ENCODE measurements at places on chromosomes 1 and 21.
A peak's percentile ranks its signal among the peaks of the same experiment; 100 is the strongest.

DNA sequence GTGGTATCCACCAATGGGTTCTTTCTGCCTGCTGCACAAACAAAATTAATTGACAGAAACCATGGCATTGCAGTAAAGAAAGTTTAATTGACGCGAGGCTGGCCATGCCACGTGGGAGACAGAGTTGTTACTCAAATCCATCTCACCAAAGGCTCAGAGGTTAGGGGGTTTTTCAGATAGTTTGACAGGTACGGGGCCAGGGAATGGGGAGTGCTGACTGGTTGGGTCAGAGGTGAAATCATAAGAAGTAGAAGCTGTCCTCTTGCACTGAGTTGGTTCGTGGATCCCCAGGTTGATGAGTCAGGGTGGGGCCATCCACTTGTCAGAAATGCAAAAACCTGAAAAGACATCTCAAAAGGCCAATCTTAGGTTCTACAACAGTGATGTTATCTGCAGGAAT lies 941 bp upstream of the TBCE start:
- H3K27ac ChIP-seq: peak overlapping the region; percentile 71
- no peak for DNase-seq
- no peak overlapping the region for H3K4me3 ChIP-seq
- H3K36me3 ChIP-seq: no peaks in the 10 kb centered on the region

DNA sequence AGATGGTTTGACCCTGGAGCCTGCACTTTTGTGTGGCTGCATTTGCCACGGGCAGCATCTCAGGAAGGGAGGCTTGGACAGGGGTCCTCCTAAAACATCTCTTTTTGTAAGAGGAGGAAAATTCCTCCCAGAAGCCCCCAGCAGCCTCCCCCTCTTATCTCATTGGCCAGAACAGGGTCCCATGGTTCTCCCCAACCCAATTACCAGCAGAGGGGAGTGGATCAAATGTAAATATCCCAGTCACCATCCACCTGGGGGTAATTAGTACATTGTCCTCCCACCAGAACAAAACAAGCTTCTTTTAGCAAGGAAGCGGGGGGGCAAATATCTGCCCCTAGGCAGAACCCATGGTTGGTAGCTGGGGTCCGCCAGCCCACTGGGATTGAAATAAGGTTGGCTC lies 44.7 kb upstream of the TENT5B start:
- H3K4me3 ChIP-seq: no peak overlapping the region
- H3K36me3 ChIP-seq: no peaks in the 10 kb centered on the region
- DNase-seq: no peak
- H3K27me3 ChIP-seq: no peaks in the 10 kb centered on the region

DNA sequence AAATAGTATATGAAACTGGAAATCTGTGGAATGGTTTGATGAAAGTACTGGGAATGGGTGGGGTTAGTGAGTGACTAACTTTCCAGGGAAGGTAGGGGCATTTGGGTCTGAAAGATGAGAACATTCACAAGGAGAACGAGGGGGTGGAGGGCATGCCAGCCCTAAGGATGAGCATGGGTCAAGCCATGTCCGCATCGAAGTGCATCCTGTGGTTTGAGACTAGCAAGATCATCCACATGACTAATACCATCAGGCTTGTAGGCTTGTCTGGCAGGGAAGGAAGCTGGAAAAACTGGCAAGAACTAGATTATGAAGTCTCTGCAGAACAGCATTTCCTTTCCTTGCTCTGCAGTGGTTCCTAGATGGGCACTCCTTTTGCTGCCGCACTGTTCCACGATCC lies 70.4 kb upstream of the UBE2U start:
- no peak overlapping the region for H3K4me3 ChIP-seq
- H3K27me3 ChIP-seq: peaks cover 3% of the 10 kb centered on the region
- H3K4me1 ChIP-seq: no peaks in the 10 kb centered on the region

- no peaks in the 10 kb centered on the region for H3K36me3 ChIP-seq
- peaks cover 33% of the 10 kb centered on the region for H3K4me1 ChIP-seq
- H3K27me3 ChIP-seq: no peaks in the 10 kb centered on the region
- H3K4me3 ChIP-seq: no peak overlapping the region
- no peak overlapping the region for H3K27ac ChIP-seq
- DNase-seq: no peak
Observed at GRCh38 chr1:57309630-57310029, 114.2 kb downstream of the DAB1 start.

DNA sequence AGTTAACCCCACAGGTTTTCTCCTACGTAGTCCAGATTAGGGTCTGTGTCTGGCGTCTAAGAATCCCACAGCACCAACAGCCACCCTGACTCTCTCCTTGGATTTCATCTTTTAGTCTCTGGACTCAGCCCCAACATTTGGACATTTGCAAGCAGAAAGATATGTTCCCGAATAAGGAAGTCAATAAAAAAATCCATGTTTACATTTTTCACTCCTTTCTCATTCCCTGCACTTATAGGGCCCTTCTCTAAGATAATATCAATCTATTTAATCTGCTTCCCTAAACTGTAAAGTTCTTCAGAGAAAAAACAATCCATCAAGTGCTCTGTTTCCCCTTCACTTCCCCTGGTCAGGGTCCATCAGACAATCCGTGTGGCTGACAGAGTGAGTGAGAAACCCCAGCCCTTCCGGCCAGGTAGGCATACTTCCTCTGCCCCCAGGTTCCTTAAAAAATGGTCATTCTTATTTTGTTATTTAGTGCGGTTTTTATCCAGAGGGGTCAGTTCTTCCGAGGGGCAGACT lies 105.9 kb upstream of the CDC42BPA start:
- DNase-seq: no peak
- no peaks in the 10 kb centered on the region for H3K4me1 ChIP-seq
- no peak overlapping the region for H3K27ac ChIP-seq
- H3K4me3 ChIP-seq: no peak overlapping the region

- no peaks in the 10 kb centered on the region for H3K27me3 ChIP-seq
- H3K36me3 ChIP-seq: no peaks in the 10 kb centered on the region
- no peak overlapping the region for H3K27ac ChIP-seq
- DNase-seq: no peak
- H3K4me1 ChIP-seq: no peaks in the 10 kb centered on the region
- no peak overlapping the region for H3K4me3 ChIP-seq
Observed at GRCh38 chr1:175415129-175415712, 222.6 kb upstream of the KIAA0040 start.

GRCh38 chr1:65323246-65323645 lies 13.9 kb downstream of the DNAJC6 start:
- H3K4me3 ChIP-seq: no peak overlapping the region
- H3K27me3 ChIP-seq: no peaks in the 10 kb centered on the region
- no peaks in the 10 kb centered on the region for H3K36me3 ChIP-seq

DNA sequence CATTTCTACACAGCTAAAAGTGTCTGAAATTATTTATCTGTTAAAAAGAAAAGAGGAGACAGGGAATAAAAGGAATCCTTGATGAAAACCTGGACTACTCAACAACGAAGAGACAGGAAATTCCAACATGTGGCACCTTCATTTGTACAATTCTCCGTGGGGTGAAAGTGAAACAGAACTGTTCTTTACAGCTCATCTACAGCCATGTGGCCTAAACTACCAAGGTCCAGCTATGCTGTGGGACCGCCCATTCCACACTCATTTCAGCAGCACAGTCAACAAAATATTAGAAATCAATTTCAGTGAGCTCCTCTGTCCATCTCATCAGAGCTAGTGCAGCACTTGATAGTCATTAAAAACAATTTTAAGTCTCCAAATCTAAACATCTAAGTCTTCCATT lies 44.0 kb downstream of the UBR4 start:
- DNase-seq: no peak
- H3K36me3 ChIP-seq: peaks cover 96% of the 10 kb centered on the region
- no peaks in the 10 kb centered on the region for H3K27me3 ChIP-seq

- DNase-seq: peak; percentile 39
- no peak overlapping the region for H3K4me3 ChIP-seq
- H3K27ac ChIP-seq: no peak overlapping the region
- H3K36me3 ChIP-seq: no peaks in the 10 kb centered on the region
- peaks cover 12% of the 10 kb centered on the region for H3K4me1 ChIP-seq
- no peaks in the 10 kb centered on the region for H3K27me3 ChIP-seq
Observed at GRCh38 chr1:36109041-36109679, 15.9 kb downstream of the COL8A2 start.

DNA sequence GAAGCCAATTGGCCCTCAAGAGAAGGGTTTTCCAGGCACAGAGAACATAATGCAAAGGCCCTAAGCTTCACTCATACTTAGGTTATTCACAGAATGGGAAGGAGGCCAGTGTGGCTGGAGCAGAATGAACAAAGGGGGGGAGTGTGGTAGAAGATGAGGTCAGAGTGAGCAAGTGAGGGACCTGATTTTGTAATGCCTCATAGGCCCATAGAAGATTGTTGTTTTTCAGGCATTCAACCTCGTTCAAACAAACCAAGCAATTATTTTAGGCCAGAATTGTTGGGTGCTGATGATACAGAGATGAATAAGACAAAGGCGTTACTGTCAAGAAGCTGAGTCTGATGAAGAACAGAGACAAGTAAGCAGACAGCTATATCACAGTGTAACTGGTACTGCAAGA lies 54.5 kb upstream of the RAP1A start:
- H3K27me3 ChIP-seq: no peaks in the 10 kb centered on the region
- no peak for DNase-seq
- H3K4me1 ChIP-seq: no peaks in the 10 kb centered on the region

DNA sequence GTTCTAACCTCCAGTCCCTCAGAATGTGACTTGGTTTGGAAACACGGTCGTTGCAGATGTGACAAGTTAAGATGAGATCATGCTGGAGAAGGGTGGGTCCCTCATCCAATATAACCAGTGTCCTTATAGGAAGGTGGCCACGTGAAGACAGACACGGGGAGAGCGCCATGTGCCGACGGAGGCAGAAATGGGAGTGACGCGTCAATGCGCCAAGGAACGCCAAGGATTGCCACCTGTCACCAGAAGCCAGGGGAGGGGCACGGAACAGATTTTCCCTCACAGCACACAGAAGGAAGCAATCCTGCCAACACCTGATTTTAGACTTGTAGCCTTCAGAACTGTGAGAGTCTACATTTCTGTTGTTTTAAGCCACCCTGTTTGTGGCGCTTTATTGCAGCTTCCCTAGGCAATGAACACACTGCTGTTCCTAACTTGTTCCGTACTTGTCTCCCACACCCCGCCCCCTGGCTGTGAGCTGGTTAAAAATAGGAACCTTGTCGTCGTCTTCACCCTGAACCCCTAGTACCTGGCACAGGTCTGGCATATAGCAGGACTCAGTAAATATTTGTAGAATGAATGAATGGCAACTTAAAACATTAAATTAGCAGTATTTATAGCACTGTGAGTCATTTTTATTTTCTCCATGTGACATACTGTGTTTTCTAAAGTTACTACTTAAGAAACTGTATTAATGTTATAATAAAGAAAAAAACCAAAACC lies 14.2 kb downstream of the RIMS3 start:
- no peaks in the 10 kb centered on the region for H3K36me3 ChIP-seq
- no peak overlapping the region for H3K4me3 ChIP-seq
- H3K27ac ChIP-seq: no peak overlapping the region
- H3K27me3 ChIP-seq: peaks cover 5% of the 10 kb centered on the region

DNA sequence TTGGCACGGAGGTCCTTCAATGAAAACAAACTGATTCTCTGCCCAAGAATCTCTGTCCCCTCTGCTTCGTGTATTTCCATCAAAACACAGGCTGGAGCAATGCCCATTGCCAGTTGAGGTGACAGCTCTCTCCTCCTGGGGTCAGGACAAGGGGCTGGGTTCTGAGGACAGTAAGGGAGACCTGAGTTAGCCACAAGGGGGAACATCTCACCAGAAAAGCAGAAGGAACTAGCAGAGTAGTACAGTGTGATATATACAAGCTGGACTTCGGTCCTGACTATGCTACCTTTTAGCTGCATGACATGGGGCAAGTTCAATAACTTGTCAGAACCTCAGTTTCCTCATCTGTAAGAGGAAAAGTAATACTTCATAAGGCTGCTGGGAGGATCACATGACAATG lies 50.3 kb downstream of the SYT2 start:
- no peak overlapping the region for H3K4me3 ChIP-seq
- no peaks in the 10 kb centered on the region for H3K36me3 ChIP-seq
- peaks cover 6% of the 10 kb centered on the region for H3K27me3 ChIP-seq
- no peak for DNase-seq
- no peaks in the 10 kb centered on the region for H3K4me1 ChIP-seq
- H3K27ac ChIP-seq: no peak overlapping the region

DNA sequence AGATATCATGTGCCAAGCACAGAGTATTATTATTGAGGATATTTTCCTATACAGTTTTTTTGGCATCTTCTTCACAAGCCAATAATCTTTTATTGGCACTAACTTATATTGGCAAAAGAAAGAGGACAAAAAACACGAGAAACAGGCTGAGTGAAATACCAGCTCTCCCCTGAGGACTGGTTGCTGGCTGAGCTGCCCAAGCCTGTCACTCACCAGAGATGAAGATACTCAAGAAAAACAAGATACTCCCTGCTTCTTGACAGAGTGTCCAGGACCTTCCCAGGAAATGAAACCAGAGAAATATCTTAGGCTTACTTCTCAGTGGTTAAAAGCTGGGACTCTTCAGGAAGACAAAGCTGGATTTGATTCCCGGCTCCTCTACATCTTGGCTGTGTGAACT lies 35.9 kb upstream of the ATP1B1 start:
- no peak overlapping the region for H3K4me3 ChIP-seq
- no peak overlapping the region for H3K27ac ChIP-seq
- H3K27me3 ChIP-seq: no peaks in the 10 kb centered on the region
- no peak for DNase-seq

GRCh38 chr1:178434899-178435435 lies 61.8 kb downstream of the CLEC20A start:
- H3K27ac ChIP-seq: no peak overlapping the region
- no peaks in the 10 kb centered on the region for H3K36me3 ChIP-seq
- no peaks in the 10 kb centered on the region for H3K27me3 ChIP-seq
- no peak overlapping the region for H3K4me3 ChIP-seq
- no peaks in the 10 kb centered on the region for H3K4me1 ChIP-seq

GRCh38 chr1:72066431-72066830 lies 215.9 kb downstream of the NEGR1 start:
- H3K4me3 ChIP-seq: no peak overlapping the region
- no peak overlapping the region for H3K27ac ChIP-seq
- DNase-seq: no peak
- no peaks in the 10 kb centered on the region for H3K27me3 ChIP-seq
- no peaks in the 10 kb centered on the region for H3K36me3 ChIP-seq

DNA sequence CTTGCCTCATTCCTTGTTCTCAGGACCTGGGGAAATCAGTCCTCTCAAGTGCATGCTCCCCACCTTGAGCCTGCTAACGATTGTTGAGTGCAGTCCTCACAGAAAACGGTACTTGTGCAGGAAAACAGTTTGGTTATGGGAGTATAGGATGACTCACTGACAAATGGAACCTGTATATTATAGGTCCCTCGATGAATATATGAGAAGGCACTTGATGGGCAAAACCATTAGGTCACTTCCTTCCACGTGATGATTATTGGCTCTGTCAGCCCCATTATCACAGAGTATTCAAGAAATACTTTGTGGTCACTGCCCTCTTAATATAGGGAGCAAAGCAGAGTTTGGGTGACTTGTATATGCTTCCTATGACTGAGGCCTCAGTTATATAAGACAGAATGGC lies 6.2 kb downstream of the CCDC17 start:
- DNase-seq: no peak
- H3K36me3 ChIP-seq: peaks cover 57% of the 10 kb centered on the region
- no peak overlapping the region for H3K27ac ChIP-seq
- H3K4me3 ChIP-seq: no peak overlapping the region
- H3K27me3 ChIP-seq: no peaks in the 10 kb centered on the region
